ENCODE measurements at places on chromosomes 5 and 9.
A peak's percentile ranks its signal among the peaks of the same experiment; 100 is the strongest.

DNA sequence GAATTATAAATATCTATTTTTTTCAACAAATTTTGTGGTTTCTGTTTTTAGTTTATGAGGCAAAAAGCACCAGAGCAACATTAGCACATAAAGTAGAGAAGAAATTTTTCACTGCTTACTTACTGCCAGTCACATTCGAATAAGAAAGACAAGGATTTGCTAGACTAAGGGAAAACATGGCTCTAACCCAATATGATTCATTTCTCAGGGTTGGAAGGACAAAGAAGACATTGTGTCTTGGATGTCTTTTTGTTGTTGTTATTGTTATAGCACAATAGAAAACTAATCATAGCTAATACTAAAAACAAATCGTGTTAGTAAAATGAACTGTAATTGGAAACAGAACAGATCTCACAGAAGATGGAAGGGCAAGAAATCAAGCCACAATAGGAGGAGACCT is 90.9 kb upstream of the SLCO6A1 start:
- no peaks in the 10 kb centered on the region for H3K4me1 ChIP-seq
- no peak for DNase-seq
- no peak overlapping the region for H3K4me3 ChIP-seq
- H3K27ac ChIP-seq, result no peak overlapping the region
- H3K27me3 ChIP-seq, result no peaks in the 10 kb centered on the region
- no peaks in the 10 kb centered on the region for H3K36me3 ChIP-seq

- no peak for DNase-seq
- no peaks in the 10 kb centered on the region for H3K36me3 ChIP-seq
- peaks cover 50% of the 10 kb centered on the region for H3K4me1 ChIP-seq
- peak overlapping the region; percentile 87 for H3K27ac ChIP-seq
These were observed 652 bp upstream of the TMEM161B start for GRCh38 chr5:88269222-88269771.

- no peak for DNase-seq
- H3K27me3 ChIP-seq, result no peaks in the 10 kb centered on the region
- no peak overlapping the region for H3K4me3 ChIP-seq
These were observed 154.2 kb upstream of the TSLP start for GRCh38 chr5:110917161-110917875.

DNA sequence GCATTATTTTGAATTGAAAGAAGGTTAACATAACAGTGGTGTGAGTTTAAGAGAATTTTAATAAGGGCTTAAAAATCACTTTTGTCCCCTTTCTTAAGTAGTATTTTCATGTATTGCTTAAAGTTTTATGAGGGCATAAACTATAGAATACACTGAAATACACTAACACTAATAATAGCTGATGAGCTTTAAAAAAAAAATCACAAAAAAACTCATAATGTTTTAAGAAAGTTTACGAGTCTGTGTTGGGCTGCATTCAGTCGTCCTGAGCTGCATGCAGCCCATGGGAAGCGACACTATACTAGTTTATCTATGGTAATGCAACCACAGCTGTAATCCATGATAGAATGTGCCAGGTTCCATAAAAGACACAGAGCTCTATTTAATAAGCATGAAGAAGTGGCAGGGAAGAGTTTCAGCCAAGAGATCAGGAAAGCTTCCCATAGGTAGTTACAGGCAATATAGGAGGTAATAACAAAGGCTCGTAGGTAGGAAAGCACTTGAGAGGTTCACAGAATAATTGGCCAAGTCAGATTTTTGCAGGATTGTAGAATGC is 4.5 kb downstream of the SREK1IP1 start:
- peaks cover 36% of the 10 kb centered on the region for H3K4me1 ChIP-seq
- no peak overlapping the region for H3K27ac ChIP-seq
- DNase-seq, result no peak
- no peak overlapping the region for H3K4me3 ChIP-seq
- no peaks in the 10 kb centered on the region for H3K27me3 ChIP-seq
- H3K36me3 ChIP-seq, result no peaks in the 10 kb centered on the region

DNA sequence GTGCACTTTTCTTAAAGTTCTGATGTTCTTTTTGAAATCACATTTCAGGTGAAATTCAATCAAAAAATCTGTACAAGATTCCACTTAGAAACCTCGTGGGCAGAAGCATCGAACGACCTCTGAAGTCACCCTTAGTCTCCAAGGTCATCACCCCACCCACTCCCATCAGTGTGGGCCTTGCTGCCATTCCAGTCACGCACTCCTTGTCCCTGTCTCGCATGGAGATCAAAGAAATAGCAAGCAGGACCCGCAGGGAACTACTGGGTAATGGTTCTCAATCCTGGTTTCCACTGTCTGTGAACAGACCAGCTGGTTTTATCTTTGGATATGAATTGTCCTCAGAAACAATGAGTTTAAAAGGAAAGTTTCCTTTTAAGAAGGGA is 8.1 kb upstream of the SLC2A8 start:
- no peak overlapping the region for H3K27ac ChIP-seq
- no peaks in the 10 kb centered on the region for H3K36me3 ChIP-seq
- peaks cover 66% of the 10 kb centered on the region for H3K27me3 ChIP-seq
- peaks cover 23% of the 10 kb centered on the region for H3K4me1 ChIP-seq
- no peak for DNase-seq

All from CD4-positive, alpha-beta memory T cell (primary cell).